ENCODE measurements at places on chromosomes 1 and 21. TPM values are rescaled to one million over a fixed set of nuclear protein-coding genes. Genes with fewer than 3 reads are reported as not detected.
A peak's percentile ranks its signal among the peaks of the same experiment; 100 is the strongest.

GRCh38 chr1:163035446-163036249, 33.5 kb upstream of the RGS4 start:
- H3K4me1 ChIP-seq, result no peaks in the 10 kb centered on the region
- no peak overlapping the region for H3K27ac ChIP-seq
- H3K36me3 ChIP-seq, result no peaks in the 10 kb centered on the region
- no peaks in the 10 kb centered on the region for H3K27me3 ChIP-seq
- no peak overlapping the region for H3K4me3 ChIP-seq

DNA sequence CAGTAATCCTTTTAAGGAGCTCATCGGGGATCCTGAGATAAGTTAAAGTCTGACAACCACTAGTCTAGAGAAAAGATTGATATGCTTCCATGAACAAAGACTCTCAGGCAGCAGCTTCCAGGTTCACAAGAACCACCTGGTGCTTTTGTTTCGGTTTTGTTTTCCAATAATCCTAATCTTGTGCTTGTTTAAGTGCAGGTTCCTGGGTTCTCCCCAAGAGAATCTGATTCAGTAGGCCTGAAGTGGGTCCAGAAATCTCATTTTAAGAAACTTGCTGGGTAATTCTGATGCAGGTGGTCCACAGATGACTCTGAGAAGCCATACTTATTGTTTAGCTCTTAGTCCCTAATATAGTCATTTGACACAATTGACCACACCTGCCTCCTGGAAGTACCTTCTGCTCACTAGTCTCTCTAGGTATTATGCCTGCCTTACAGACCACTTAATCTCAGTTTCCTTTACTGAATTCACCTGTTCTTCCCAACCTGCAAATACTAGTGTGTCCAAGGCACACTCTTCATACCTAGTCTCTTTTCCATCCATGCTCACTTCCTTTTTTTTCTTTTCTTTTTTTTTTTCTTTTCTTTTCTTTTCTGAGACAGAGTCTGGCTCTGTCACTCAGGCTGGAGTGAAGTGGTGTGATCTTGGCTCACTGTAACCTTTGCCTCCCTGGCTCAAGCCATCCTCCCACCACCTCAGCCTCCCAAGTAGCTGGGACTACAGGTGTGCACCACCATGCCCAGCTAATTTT, 20.5 kb upstream of the FRRS1 start:
- DNase-seq, result no peak
- no peak overlapping the region for H3K27ac ChIP-seq
- no peaks in the 10 kb centered on the region for H3K27me3 ChIP-seq
- peaks cover 14% of the 10 kb centered on the region for H3K4me1 ChIP-seq
- H3K36me3 ChIP-seq, result no peaks in the 10 kb centered on the region

DNA sequence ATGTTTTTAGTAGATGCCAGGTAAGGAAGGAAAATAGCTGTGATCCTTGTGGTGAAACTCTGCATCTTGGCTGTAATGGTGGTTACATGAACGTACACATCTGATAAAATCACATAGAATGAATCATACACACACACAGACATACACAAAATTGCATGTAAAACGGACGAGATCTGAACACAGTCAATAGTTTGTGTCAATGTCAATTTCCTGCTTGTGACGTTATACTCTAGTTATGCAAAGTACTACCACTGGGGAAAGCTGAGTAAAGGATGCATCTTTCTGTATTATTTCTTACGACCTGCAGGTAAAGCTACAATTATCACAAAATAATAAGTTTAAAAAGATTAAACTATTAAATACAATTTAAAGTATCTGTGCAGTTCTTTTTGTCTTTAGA, 493.7 kb upstream of the ZP4 start:
- H3K27ac ChIP-seq, result no peak overlapping the region
- H3K4me3 ChIP-seq, result no peak overlapping the region
- H3K36me3 ChIP-seq, result no peaks in the 10 kb centered on the region
- H3K27me3 ChIP-seq, result no peaks in the 10 kb centered on the region
- no peak for DNase-seq
- H3K4me1 ChIP-seq, result no peaks in the 10 kb centered on the region

DNA sequence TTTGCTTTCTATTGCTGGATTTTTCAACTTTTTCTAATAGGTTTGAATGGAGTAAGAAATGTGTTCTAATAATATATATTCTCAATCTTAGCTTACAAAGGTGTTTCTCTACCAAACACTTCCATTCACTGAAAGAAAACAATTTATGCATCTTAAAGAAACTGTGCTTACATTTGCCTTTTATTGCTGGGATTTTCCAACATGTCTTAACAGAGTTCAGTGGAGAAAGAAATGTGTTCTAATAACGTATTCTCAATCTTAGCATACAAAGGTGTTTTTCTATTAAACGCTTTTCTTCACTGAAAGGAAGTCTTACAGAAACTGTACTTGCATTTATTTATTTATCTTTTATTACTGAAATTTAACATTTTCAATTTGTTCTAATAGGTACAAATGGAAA, 5.6 kb downstream of the CD53 start:
- peak overlapping the region; percentile 44 for H3K27ac ChIP-seq
- H3K4me1 ChIP-seq, result peaks cover 63% of the 10 kb centered on the region
- peaks cover 5% of the 10 kb centered on the region for H3K36me3 ChIP-seq
- no peaks in the 10 kb centered on the region for H3K27me3 ChIP-seq
- DNase-seq, result no peak

GRCh38 chr21:34818662-34819158, 149.9 kb downstream of the CLIC6 start:
- no peak overlapping the region for H3K27ac ChIP-seq
- H3K4me3 ChIP-seq, result no peak overlapping the region
- H3K4me1 ChIP-seq, result no peaks in the 10 kb centered on the region
- no peaks in the 10 kb centered on the region for H3K27me3 ChIP-seq

DNA sequence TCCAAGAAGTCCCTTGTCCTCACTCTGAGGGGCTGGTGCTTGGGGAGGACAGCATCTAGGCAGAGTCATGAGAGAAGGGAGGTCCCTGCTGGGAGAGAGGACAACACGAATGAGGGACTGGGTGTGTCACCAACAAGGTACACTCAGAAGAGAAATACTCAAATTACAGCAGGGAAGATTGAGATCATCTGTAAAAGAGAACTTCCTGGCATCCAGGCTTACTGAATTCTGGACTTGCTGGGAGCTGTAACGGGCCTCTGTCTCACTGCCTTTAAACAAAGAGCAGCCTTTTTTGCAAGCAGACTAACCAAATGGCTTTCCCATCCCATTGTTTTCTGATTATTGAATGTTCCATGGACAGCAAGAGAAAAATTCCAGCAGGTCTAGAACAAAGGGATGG, 195.7 kb upstream of the RAB4A start:
- no peaks in the 10 kb centered on the region for H3K27me3 ChIP-seq
- H3K4me3 ChIP-seq, result no peak overlapping the region
- no peak overlapping the region for H3K27ac ChIP-seq
- no peak for DNase-seq

GRCh38 chr1:22169816-22170215, 26.9 kb upstream of the WNT4 start:
- H3K4me1 ChIP-seq, result no peaks in the 10 kb centered on the region
- DNase-seq, result no peak
- no peak overlapping the region for H3K4me3 ChIP-seq
- H3K27ac ChIP-seq, result no peak overlapping the region
- no peaks in the 10 kb centered on the region for H3K27me3 ChIP-seq

CTSS gene
- 91.1 TPM for total RNA-seq

HAO2 gene
- not detected for total RNA-seq

EPHA8 gene
- total RNA-seq, result not detected

DCST2 gene
- 1.4 TPM for total RNA-seq

ICOSLG gene
- 8.8 TPM for total RNA-seq

CD5L gene
- total RNA-seq, result not detected

SLC25A34 gene
- total RNA-seq, result 1.5 TPM

ZFP69 gene
- 4.3 TPM for total RNA-seq

TRIM46 gene
- total RNA-seq, result 7.1 TPM
